NCI-H526 treated with DMSO at 0.1 percent for 48 hours (cell line): ENCODE measurements at places on chromosomes 3 and 15.

- no peak for DNase-seq
These were observed 5.5 kb downstream of the ABTB1 start for GRCh38 chr3:127678315-127678599.

DNA sequence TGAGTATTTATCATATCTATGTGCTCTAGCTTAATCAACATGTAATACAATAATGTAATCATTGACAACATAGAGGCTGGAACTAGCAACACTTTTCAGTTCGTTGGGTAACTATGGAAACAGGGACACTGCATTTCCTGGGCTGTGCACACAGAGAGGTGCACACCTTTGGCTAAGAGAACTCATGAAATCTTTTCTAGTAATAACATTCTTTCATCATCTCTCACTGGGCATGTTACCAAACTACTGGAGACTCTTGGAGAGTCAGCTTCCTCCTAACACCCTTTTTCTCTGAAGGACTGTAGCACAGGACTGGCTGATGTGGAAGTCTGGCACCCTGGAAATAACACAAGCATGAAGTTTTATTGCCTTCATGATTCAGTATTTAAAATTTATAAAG is 135.6 kb downstream of the KCNMB2 start:
- no peak for DNase-seq

DNA sequence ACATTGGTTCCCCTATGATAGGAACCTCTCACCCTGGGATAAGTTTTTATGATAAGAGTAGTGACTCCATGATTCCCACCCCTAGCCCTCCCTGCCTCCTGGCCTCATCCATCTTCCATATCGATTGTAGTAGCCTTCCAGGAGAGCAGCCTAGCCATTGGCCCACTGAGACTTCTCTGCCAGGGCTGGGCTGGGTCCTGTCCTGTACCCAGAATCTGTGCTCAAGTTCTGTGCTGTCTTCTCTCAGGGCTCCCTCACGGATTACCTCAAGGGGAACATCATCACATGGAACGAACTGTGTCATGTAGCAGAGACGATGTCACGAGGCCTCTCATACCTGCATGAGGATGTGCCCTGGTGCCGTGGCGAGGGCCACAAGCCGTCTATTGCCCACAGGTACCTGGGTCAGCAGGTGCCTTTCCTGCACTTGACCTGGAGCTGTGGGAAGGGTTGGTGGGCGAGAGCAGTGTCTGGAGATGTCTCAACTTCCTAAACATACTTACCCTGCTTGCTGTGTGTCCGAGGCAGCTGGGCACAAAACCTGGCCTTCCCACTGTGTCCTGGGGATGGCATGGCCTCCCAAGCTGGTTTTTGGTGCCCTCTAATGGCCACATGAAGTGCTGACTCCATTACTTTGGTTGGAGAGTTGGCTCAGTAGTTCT is 16.6 kb upstream of the EXOG start:
- DNase-seq: no peak

DNA sequence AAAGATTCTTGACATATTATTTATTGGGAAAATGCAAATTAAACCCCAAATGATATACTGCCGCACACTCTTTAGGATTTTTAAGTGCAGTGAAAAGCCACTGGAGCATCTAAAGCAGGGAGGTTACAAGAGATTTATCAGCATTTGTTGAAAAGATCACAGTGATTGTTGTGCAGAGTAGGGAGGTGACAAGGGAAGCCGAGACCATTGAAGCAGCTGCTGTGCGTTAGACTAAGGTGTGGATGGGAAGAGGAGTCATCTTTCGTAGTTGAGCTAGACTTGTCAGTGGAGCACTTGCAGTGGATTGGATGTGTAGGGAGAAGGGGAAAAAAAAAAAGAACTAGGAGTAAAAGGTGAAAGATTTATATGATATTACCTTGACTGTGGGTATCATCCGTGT is 854.6 kb downstream of the NTRK3 start:
- no peak for DNase-seq

DNA sequence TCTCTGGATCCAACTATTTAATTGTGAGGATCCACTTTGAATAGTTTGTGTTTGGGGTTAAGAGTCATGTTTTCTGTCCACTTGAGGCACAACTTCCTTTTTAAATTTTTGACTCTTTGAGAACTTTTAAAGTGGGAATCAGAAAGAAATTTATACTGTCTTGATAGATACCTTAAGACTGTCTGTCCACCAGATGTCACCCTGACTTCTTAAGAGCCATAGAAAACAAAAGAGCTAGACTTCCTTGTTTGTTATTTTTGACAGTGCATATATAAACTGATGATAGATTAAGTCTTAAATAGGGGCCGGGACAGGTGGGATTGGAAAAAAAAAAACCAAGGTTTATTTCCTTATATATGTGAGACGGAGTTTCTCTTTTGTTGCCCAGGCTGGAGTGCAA is 52.1 kb upstream of the WDR72 start:
- no peak for DNase-seq

- no peak for DNase-seq
These were observed 16.4 kb upstream of the ANXA2 start for GRCh38 chr15:60414016-60414682.

GRCh38 chr15:55279746-55280351 is 9.8 kb downstream of the RAB27A start:
- no peak for DNase-seq

DNA sequence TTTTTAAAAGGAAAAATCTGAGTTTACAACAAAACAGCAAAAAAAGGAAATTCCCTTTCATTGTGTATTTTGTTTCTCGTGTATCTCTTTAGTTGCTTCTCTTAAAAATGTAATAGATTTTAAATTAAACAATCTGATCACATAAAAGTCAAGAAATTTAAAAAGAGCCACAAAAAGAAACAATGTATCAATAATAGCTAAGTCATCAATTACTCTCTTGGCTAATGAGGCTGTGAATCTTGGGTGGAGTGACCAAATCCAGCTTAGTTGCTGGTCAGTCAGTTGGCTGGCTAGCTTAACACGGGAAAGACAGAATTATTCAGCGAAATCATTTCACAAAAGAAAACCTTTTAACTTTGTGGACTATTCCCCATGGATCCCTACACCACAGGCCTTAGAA is 3.2 kb downstream of the SFMBT1 start:
- DNase-seq: no peak

- DNase-seq: no peak
These were observed 124.6 kb downstream of the CBLB start for GRCh38 chr3:105744202-105744601.

GRCh38 chr3:66215106-66215505 is 5.7 kb upstream of the SLC25A26 start:
- DNase-seq: no peak

- DNase-seq: no peak
These were observed 98.2 kb downstream of the MEIS2 start for GRCh38 chr15:37002041-37002672.

- DNase-seq: no peak
These were observed 140.1 kb downstream of the ADAMTS17 start for GRCh38 chr15:100201376-100202280.

DNA sequence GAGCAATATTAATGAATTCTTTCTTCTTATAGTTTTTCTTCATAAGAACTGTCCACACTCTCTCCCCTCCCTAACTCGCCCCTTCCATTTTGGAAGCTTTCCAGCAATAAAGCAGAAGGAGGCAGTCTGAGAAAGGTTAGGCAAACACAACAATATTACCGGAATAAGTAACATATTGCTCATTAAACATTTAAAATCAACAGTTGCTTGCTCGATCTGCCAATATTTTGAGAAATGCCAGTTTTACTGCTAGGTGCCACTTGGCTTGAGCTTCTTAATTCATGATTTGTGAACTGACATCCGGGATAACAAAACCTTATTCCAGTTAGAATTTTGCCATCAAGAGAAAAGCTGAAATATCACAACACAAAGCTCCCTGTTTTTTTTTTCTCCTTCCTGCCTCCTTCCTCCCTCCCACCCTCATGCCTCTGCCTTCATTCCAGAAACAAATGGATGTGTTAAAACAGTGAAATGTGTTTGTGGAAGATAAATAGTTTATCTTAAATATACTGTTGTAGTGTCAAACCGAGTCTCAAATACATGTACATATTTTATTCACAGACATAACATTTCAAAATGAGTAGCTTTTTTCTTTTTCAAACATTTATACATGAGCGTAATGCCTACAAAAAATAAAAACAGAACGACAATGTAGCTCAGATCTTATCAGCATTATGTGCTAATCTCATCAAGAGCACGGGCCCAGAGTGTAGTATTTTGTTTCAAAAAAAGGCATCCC is 253.7 kb downstream of the GAP43 start:
- DNase-seq: no peak

DNA sequence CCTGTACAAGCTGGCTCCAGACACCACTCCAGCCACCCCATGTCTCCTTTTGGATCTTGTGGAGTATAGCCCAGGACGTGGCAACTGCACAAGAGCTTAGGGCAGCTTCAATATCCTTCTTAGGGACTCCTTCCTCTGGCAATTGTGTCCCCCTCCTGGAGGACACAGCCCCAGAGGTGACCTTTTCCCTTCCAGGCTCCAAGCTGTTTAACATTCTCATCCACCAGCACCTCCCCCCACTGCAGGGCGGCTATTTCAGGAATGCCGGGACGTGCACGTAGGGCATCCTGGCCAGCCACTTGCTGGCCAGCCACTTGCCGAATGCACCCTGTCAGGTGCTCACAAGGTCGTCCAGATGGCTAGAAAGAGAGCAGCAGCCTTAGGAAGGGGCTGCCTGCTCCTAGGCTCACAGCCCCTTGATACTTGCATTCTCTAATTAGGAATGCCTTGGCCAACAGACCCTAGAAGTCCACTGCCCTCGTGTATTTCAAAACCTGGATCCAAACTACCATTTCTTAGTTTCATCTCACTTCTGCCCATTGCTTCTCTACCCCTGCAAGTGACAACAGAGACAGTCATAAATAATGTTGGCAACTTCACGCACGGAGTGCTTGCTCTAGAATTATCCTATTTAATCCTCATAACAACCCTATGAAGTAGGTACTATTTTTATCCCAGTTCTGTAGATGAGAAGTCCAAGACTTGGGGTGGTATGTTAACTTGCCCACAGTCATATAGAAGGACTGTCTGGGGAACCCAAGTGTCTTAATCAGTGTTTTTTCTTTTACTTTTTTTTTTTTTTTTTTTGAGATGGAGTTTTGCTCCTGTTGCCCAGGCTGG is 24.5 kb upstream of the IDH2 start:
- no peak for DNase-seq

GRCh38 chr3:141725036-141725435 is 13.1 kb upstream of the RNF7 start:
- no peak for DNase-seq

- DNase-seq: no peak
These were observed 268.0 kb upstream of the PROK2 start for GRCh38 chr3:72052841-72053409.

DNA sequence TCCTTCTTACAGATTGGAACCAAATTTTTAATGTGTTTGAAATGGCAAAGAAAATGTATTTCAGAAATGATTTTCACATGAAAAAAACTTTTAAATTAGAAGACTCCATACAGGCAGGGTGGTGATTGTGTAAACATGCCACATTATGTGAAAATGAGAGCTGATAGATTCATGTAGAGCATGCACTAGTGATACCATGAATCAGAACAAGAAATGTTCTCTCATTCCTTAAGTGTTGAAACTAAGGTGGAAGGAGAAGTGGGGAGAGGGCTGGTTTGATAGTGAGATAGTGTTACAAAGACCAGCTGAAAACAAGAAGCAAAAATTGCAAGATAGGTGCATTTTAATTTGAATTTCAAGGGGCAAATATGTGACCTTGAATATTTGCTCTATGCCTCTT is 100.3 kb downstream of the CCNL1 start:
- DNase-seq: no peak

- no peak for DNase-seq
These were observed 94.7 kb upstream of the PDZRN3 start for GRCh38 chr3:73719413-73719851.

DNA sequence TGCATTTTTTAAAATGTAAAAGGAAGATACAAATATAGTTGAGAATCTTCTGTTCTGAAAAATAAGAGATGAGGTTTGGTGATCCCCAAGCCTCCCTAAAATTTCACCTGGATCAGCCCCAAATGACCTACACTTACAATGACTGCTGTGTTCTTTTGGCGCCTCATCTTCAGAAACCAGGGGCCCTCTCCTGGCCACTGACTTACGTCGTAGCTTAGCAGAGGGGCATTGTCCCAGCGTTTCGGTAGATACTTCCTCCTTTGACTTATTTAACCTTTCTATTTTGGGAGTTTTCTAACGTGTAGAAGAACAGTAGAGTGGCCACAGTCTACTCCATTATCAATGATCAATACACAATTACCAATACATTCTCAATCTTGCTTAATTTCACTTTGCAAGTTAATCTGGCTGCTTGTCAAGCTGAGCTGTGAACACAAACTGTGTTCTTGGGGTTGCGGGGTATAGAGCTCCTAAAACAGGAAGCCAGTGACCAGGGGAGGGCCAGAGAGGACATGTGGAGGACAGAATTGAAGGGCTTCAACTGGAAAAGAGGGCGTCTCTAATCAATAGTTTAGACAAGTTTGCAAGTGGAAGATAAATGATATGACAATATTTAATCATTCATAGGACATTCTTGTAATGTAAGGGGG is 419.5 kb downstream of the LPP start:
- no peak for DNase-seq

DNA sequence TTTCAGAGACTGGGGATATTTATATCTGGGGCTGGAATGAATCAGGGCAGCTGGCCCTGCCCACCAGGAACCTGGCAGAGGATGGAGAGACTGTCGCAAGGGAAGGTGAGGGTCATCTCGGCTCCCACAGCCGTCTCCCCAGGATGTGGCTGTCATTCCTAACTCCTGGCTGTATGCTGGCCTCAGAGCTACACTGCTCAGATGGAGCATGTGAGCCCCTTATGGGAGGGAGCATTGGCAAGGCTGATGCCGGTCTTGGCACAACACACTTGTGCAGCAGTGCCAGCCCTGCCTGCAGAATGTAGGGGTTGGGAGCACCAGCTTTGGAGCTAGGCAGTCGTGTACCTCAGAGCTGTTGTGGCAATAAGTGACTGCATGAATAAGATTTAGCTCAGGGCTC is 5.2 kb downstream of the RCCD1 start:
- DNase-seq: no peak

GRCh38 chr3:71219744-71220638 is 363.5 kb downstream of the FOXP1 start:
- no peak for DNase-seq

DNA sequence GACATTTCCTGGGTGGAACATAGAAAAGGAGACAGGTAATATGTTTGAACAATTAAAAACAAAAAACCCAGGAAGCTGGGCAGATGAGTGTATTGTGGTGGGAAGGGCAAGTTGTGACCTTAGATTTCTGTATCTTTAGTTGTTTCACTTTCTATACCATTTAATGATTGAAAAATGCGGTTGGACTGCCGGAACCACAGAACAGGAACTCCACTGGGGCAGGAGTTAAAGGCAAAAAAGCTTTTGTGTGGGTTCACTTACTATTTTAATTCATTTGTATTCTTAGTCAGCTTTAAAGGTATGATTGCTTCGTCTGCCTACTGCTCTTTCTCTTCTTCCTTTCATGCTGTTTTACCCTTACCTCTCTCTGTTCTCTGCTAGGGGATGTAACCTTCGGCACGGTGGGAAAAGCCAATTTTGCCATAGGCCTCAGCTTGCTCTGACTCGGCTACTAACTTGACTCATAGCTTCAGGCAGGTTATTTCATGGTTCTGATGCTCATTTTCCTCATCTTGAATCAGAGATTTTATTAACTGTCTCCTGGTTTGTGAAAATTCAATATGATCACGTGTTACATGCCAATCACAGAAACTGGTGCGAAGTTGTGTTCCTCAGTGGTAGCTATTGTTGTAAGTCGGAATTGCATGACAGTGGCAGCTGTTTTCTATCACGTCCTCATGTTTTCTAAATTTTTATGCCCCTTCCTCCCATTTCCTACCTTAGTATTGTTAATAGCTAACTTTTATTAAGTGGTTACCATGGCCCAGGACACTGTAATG is 1.6 kb upstream of the MCTP2 start:
- DNase-seq: no peak

GRCh38 chr15:80831606-80832224 is 52.5 kb downstream of the CEMIP start:
- DNase-seq: no peak
